ENCODE measurements at places on chromosomes 2 and 18.

- DNase-seq = no peak
These were observed 29.8 kb downstream of the CYTIP start for GRCh38 chr2:157414050-157414449.

DNA sequence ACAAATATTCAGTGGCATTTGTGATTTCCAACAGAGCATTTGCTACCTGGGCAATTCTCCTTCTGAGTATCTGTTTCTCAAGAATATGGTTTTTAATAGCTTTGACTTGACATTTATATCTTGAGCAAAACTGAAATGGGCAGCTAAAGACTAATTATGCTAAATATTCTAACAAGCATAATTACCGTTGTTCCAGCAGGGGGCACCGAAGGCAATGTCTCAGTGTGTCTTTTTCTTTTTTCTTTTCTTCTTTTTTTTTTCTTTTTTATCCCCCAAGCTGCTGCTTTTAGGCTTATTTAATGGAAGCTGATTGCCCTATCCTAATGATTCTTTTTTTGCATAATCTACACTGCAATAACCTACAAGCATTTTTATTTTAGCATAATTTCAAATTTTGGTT is 138.9 kb upstream of the NABP1 start:
- no peak for DNase-seq

- no peak for DNase-seq
These were observed 29.1 kb downstream of the PPM1B start for GRCh38 chr2:44197816-44198215.

DNA sequence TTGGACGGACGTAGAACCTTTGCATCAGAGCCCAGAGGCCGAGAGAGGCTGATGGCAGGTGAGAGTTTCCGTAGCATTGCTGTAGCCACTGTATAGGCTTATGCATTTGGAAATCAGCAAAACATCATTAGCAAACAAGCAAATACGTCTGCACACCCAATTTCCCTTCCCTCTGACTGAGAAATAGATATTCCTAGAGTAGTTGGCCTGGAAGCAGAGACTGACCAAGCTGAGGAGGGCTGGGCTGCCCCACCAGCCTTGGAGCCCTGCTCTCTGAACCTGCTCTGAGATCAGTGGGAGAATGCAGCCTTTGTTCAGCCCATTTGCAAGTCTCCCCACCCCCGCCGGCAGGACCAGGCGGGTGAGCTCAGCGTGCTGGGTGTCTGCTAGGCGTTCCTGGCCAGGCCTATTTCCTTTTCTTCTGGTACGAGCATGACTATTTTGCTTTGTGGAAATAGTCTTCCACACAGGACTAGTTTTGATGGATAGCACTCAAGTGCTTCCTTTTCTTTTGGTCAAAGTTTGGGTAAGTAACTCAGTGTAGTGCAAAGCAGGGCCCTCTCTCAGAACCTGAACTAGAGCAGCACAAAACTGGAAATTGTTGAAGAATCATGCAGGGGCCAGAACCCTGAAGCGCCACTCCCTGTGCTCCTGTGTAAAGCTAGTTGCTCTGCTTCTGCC is 21.9 kb upstream of the RNF149 start:
- peak; percentile 83 for DNase-seq

- peak; percentile 9 for DNase-seq
These were observed 57.0 kb downstream of the ANKMY1 start for GRCh38 chr2:240500561-240501423.

GRCh38 chr18:48780913-48781162 is 169.9 kb downstream of the SMAD7 start:
- no peak for DNase-seq

- DNase-seq = no peak
These were observed 5.1 kb downstream of the RAMP1 start for GRCh38 chr2:237864444-237864931.

GRCh38 chr18:61503688-61504087 is 170.5 kb downstream of the CDH20 start:
- DNase-seq = no peak

Measured in colonic mucosa (tissue), 4 donors.